T-helper 1 cell (primary cell): ENCODE measurements at places on chromosomes 7 and 10.

DNA sequence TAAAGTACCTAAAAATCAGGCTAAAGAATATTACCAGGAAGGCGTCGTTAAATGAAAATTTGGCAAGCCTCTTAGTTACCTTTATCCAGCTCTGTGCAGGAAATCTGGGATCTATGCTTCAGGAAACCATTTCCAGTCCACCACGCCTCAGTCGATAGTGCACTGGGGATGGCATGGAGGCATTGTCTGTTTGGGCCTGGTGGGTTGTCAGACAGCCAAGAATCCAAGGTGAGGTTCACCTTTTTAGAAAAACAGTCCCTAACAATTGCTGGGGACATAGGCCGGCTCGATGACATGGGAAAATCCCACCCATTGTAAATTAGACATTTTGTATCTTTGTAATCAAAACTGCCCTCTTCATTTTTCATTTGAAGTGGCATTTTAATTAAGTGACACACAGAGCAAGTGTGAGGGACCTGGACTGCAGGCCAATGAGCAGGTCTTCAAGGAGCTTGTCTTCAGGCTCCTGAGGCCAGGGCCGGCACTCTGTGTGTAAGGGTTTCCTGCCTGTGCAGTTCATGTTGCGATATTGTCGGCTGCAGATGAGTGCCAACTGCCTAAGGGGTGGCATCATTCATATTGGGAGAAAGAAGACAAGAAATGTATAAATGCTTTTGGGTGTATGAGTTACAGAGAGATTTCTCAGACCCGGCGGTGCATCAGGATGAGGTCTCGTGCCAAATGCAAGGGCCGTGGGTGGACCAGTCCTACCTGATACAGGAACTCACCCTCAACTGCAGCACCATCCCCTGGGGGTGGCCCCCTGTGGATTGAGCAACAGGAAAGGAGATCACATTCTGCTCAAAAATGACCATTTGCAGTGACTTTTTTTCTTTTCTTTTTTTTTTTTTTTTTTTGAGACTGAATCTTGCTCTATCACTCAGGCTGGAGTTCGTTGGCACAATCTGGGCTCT, 80.8 kb downstream of the PTPRE start:
- no peak for DNase-seq

- no peak for DNase-seq
Measured at GRCh38 chr10:124087672-124088634, 5.4 kb downstream of the CHST15 start.

DNA sequence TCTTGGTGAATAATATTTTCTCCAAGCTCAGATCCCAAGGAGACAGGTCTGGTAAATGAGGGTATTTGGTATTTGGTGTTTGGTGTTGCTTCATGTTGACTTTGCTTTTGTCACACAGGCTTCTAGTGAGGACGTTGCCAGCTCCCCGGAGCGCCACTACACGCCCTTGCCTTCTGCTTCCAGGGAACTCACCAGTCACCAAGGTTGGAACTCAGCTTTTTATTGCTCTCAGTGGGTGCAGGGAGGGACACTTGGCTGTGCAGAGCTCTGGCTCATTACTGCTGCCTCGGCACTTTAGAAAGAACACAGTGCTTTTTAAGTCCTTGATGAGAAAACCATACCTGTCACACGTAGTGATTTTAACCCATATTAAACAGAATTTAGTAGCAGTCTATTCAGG, 892.9 kb downstream of the LRMDA start:
- no peak for DNase-seq

DNA sequence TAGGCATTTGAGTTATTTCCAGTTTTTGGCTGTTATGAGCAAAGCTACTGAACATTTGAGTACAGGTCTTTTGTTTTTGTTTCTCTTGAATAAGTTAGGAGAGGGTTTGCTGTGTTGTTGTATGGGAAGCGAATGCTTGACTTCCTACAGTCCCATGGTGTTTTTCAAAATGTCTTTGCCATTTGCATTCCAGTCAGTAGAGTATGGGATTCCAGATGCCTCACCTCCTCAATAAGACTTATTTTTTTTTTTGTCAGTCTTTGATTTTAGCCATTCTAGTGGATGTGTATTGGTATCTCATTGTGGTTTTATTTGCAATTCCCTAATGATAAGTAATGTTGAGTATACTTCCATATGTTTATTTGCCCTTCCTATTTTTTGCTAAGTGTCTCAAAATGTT, 19.4 kb downstream of the CDK13 start:
- no peak for DNase-seq

GRCh38 chr7:128155100-128155740, 85.9 kb upstream of the LEP start:
- DNase-seq, result no peak

- DNase-seq, result no peak
Measured at GRCh38 chr7:148927123-148928045, 43.3 kb upstream of the EZH2 start.

DNA sequence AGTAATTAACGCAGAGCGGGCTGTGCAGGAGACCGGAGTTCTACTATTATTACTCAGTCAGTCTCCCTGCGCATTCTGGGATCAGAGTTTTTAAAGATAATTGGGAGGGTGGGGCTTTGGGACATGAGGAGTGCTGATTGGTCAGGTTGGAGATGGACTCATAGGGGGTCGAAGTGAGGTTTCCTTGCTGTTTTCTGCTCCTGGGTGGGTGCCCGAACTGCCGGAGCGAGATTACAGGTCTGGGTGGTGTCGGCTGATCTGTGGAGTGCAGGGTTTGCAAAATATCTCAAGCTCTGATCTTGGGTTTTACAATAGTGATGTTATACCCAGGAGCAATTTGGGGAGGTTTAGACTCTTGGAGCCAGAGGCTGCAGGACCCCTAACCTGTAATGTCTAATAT, 3.9 kb upstream of the LRRC27 start:
- no peak for DNase-seq

- DNase-seq, result no peak
Measured at GRCh38 chr10:87771871-87772500, 46.0 kb downstream of the ATAD1 start.

DNA sequence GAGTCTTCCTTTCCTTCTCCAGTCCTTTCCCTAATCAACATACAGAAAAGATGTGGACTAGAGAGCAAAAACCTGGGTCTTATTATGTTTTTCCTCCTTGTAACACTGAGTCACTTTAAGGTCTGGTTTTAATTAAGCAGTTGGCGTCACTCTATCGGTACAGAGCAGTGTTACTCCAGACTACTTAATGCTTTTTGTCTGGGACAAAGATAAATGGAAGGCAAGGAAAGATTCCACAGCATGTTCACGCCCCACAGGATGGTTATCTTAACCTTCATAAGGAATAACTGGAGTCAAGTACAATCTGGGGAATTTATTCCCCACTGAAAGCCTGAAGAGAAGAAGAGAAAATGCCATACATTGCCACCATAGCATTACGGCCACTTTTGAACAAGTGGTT, 145.7 kb downstream of the ELAPOR2 start:
- DNase-seq, result no peak

DNA sequence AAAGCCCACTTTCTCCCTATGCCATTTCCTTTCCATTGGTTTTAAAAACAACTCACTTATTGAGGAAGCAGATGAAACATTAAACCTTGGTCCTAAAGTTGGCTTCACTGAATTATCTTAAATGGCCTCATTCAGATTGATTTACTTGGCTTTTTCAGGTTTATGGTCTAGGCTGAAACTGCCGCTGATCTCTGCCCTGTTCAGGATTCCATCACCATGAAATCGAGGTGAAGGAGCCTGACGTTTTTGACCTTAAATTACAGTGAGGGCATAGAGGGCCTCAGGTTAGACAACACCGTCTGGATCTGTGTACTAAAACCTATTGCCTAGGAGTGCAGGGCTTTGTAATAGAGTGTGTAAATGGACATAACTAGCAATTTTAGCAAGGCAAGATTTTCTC, 383.7 kb downstream of the THSD7A start:
- no peak for DNase-seq

DNA sequence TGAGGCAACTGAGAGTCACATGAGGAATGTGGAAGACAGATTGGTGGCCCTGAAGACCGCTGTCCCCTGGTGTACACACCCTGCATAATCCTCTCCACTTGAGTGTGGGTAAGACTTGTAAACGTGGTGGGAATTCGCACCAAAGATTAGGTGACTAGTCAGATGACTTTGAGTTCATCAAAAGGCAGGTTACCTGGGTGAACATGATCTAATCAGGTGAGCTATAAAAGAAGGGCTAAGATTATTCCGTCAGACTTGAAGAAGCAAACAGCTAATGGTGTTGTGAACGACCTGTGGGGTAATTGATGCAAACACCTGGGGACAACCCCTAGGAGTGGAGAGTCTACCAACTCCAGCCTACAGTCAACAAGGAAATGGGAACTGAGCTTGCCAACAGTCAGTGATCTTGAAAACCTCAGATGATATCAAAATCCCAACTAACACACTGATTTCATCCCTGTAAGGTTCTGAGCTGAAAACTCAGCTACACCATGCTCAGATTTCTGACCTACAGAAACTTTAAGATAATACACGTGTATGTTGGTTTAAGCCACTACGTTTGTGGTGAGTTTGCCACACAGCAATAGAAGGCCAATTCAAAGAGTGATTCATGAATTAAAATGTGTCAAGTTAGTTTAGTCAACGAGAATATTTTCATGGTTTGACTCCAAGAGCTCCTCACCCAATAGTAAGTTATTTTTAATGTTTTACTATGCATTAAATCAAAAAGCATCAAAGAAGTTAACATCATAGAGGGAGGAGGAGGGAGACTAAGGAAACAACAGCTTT, 16.7 kb downstream of the PRTFDC1 start:
- no peak for DNase-seq

- no peak for DNase-seq
Measured at GRCh38 chr10:132865851-132866600, 76.3 kb downstream of the CFAP46 start.

GRCh38 chr10:97911217-97911616, 61.6 kb downstream of the GOLGA7B start:
- DNase-seq, result no peak

DNA sequence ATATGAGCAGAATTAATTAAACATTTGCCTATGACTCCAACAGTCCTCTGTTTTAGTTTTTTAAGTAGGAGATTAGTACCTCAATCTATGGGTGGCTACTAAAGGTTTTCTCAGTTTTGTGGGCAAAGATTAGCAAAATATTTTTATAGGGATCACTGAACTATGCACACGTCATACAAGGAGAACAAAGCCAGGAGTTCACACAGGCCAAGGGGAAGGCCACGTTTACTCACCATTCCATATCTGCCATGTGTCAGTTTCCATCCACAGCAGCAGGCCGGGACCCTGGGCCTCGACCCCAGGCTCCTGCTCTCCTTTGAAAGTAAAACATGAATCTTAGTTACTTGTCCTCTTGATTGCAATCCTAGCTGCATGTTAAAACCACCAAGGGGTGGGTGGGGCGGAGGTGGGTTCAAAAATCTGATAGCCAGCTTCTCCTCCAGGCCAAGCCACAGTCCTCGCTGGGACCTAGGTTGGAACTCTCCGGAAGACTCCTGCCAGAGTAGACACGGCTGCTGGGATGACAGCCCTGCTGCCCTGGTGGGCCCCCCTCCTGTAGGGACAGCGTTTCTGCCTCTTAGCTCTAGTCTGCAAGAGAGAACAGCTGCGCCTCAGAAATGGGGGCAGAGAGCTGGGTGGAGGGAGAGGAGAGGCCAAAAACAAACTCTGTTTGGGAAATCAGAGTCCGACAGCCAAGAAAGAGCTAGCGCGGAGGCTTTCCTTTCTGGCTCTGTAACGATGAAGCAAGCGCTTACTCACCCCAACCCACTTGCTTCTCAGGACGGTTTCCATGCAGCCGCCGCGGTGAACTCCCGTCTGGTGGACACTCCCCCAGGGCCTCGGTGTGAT, 35.6 kb downstream of the PITRM1 start:
- no peak for DNase-seq

- no peak for DNase-seq
Measured at GRCh38 chr10:35200487-35200886, 73.8 kb downstream of the CREM start.

GRCh38 chr10:56633876-56634452, 272.9 kb upstream of the ZWINT start:
- no peak for DNase-seq

DNA sequence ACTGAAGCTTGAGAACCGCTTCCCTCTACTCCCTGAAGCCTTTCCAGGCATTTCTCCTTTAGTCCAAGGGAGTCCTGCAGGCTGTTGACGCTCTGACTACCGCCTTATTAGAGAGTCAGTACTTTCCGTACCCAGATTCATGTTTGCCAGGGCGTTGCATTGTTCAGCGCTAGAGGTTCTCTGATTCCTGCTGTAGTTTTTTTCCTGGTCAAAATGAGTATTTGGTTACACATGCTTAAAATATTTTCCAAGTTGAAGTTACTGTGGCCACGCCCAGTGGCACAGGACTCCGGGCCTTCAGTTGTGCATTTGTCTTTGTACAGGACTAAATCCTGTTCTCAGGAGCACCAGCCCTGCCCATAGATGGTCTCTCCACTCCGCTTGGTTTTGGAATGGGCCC, 7.9 kb downstream of the MTURN start:
- DNase-seq, result no peak

DNA sequence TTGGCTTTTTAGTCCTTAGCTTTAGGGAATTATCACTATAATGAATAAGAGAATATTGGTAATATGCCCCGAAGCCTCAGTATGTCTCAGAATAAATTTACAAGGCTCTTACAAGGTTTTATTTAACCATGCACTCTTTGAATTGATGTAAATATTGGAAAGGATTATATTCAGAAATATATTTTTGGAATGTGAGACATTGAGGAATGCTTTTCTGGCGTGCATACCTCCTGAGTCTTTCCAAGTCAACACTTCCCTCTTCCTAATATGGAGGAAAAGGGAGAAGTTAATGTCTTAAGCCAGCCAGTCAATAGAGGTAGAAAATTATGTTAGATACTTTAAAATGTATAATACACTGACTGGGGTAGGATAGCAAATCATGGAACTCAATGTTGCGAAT, 1.2 kb upstream of the OR2F1 start:
- DNase-seq, result no peak

DNA sequence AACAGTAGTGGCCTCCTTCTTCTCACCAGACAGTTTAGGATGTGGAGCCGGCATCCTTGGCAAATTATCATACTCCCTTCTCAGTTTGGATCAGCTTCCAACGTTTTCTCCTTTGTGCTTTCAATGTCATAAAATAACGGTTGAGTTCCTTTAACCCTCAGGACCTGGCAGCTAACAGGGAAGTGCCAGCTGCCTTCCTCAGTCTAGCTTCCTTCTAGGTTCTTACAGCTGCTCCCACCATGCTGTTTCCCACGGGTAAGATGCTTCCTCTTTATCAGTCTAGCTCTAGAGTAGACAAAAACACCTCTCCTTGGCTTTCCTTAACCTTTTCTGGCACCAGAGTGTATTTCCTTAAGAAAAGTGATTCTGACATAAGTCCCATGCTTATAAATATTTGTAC, 33.2 kb downstream of the BLVRA start:
- no peak for DNase-seq

- DNase-seq, result no peak
Measured at GRCh38 chr10:6565588-6565987, 14.5 kb downstream of the PRKCQ start.
